Smooth muscle cell of bladder (primary cell): ENCODE measurements at places on chromosomes 3 and 15. TPM values are rescaled to one million over a fixed set of nuclear protein-coding genes. Genes with fewer than 3 reads are reported as not detected.

BUB1B gene
- total RNA-seq, result 2.4 and 2.9 TPM in 2 replicates

HYAL1 gene
- 1.6 and 2.5 TPM in 2 replicates for total RNA-seq

COX5A gene
- total RNA-seq, result 27.8 and 34.6 TPM in 2 replicates

RAD51 gene
- 1.4 and 1.6 TPM in 2 replicates for total RNA-seq

CLEC3B gene
- total RNA-seq, result 1.2 and 2.0 TPM in 2 replicates

CCDC54 gene
- total RNA-seq, result not detected in 2 replicates

RYR3 gene
- 0.09 TPM in 1 of 2 replicates, not detected in the other for total RNA-seq

VGLL3 gene
- total RNA-seq, result 29.3 and 33.4 TPM in 2 replicates

CLASP2 gene
- total RNA-seq, result 34.4 and 37.4 TPM in 2 replicates

TNNC1 gene
- 1.00 and 1.8 TPM in 2 replicates for total RNA-seq

GPR62 gene
- total RNA-seq, result under 0.01 and 0.09 TPM in 2 replicates

RAB6B gene
- total RNA-seq, result 0.14 and 0.37 TPM in 2 replicates

DAPK2 gene
- 1.3 and 1.5 TPM in 2 replicates for total RNA-seq

CFAP100 gene
- not detected in 2 replicates for total RNA-seq

ZNF80 gene
- total RNA-seq, result not detected in 2 replicates

SAMMSON gene
- not detected in 2 replicates for total RNA-seq

DNASE1L3 gene
- total RNA-seq, result 0.18 TPM in 1 of 2 replicates, not detected in the other
